Left renal cortex interstitium (tissue), 4 donors: ENCODE measurements at places on chromosomes 11 and 22.

- DNase-seq = no peak
Observed at GRCh38 chr22:28582806-28583205, 96.8 kb downstream of the TTC28 start.

- DNase-seq = no peak
Observed at GRCh38 chr11:124612045-124612444, 817 bp downstream of the PANX3 start.

- DNase-seq = no peak
Observed at GRCh38 chr22:45537734-45538181, 35.1 kb downstream of the FBLN1 start.

DNA sequence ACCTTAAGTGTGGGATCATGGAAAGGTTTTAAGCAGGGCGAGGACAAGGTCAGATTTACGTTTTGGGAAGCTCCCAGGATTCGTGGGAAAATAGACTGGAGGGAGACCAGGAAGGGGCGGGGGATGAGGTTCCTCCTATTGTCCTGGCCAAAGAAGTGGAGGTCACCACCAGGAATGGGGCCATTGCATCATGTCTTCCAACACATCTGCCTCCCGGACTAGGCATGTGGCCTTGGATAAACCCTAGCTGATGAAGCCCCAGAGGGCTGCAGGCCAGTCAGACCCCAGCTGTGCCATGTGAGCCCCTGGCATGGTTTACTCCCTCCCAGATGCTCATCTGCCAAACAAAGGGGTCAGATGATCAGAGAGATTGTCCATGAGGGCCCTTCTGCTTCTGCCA, 11.5 kb upstream of the YWHAH start:
- no peak for DNase-seq

- no peak for DNase-seq
Observed at GRCh38 chr11:78829146-78829545, 254.5 kb upstream of the NARS2 start.

- no peak for DNase-seq
Observed at GRCh38 chr11:122181893-122182292, 65.9 kb upstream of the BLID start.

GRCh38 chr11:124812876-124813275, 12.7 kb upstream of the MSANTD2 start:
- no peak for DNase-seq

DNA sequence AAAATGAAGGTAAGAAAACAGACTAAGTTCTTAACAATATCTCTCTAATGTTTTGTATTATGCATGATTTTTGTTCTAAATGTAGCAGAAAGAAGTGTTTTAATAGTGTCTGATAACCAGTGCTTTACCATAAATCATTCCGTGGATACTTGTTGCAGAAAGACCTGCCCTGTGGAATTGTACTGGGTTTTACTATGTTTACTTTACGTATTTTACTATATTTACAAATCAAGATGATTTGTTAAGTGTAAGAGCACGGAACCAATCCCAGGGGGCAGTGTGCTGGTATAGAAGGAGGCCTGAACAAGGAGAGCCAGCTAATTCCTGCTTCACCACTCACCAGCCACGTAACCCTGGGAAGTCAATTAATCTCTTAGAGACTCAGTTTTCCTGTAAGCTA, 1.4 kb downstream of the HTR3B start:
- no peak for DNase-seq

GRCh38 chr11:80733361-80733760, 1292.5 kb upstream of the TENM4 start:
- no peak for DNase-seq

- no peak for DNase-seq
Observed at GRCh38 chr11:132669949-132670348, 862.4 kb downstream of the OPCML start.

- DNase-seq = no peak
Observed at GRCh38 chr22:25051983-25052710, 99.6 kb downstream of the KIAA1671 start.

DNA sequence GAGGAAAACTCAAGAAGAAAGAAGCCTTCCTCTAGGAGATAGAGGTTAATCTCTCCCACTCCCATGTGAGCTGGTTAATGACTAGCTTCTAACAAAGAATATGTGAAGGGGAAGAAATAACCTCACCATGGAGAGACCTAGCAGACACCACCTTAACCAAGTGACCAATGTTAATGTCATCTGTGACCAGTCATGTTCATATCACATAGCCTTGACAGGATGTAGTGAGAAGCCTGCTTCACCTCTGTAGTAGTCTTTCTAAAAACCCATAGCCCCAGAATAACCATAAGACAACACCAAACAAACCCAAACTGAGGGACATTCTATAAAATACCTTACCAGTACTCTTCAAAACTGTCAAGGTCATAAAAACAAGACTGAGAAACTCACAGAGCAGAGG, 21.5 kb upstream of the POU2AF1 start:
- no peak for DNase-seq

DNA sequence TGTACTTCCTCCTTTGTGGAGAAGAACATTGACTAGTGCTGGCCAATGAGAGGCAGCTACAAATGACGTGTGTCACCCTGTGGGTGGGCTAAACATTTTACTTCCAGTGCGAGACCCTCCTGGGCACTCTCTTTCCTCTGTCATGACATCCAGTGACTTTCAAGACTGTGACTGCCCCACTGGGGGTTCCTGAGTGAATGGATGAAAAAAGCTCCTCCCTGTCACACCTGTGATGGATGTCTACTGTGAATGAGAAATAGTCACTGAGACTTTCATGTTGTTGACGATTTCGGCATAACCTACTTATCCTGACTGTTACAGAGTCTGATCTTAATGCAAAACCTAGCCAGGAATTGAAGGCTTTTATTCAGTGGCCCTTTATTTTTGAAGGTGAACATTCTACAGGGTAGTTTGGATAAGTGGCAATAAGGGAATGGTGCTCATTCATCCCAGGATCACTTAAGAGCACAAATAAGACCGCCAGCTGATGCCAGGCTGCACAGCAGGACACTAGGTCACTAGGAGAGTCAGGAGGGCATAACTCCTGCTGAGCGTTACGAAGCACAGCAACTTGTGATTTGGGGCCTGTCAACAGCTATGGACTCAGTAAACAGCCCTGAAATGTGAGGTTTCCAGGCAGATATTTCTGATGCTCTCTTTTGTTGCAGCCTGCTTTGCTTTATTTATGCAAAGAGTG, 636.6 kb downstream of the NTM start:
- no peak for DNase-seq

- DNase-seq = no peak
Observed at GRCh38 chr11:131483877-131484276, 113.5 kb downstream of the NTM start.

DNA sequence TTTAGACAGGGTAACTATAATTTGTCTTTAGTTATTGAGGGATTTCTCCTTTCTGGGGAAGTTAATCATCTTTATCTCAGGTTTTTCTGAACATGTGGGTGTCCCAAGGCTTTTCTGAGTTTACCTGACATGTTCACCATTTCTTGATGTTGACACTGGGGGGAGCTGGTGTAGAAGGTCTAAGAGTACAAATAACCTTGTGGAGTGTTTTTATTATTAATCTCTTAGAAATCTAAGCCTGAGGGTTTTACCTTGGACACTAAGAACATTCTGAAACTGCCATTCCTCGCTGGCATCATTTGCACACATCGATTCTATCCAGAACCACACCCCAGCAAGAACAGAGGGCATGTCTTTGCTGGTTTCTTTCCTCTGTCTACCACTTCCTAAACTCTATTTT, 15.6 kb upstream of the C11orf91 start:
- no peak for DNase-seq

- no peak for DNase-seq
Observed at GRCh38 chr11:16777613-16777975, 39.1 kb downstream of the C11orf58 start.

DNA sequence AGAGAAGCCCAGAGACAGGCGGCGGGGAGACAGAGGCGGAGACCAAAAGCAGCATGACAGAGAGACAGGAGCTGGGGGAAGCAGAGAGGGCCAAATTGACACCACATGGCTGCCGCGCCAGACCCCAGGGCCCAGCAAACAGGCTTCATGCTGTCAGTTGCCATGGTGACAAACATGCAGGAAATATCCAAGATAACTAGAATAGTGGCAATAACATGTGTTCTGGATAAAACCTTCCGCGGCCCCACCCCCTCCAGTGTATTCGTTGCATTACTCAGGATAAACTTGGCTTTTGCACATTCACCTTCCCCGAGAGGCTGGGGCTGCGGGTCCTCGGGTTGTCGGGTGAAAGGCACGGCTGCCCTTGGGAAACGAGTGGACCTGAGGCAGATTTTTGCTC, 49.9 kb upstream of the CDON start:
- no peak for DNase-seq
